Activated T-cell treated with anti-CD3 and anti-CD28 coated beads, Interleukin-2, amount 50 U/mL, for 24 hours (primary cell): ENCODE measurements at places on chromosomes 7 and 10.

DNA sequence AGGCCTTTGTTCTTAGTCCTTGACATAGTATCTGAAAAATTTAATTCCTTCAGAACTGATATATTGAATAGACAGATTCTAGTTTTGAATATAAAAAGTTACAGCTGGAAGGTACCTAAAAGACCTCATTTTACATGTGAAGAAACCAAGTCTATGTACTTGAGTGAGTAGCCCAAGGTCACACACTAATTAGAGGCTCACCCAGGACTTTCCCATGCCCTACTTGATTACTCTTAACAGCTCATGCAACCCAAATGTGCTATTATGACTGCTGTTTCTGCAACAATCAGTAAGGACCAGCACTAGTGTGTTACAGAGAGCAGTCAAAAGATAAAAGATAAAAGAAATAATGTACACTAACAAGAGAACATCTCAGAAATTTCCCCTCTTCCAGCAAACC lies 40.7 kb upstream of the BET1 start:
- peaks cover 4% of the 10 kb centered on the region for H3K4me1 ChIP-seq
- peaks cover 48% of the 10 kb centered on the region for H3K27me3 ChIP-seq
- no peak for DNase-seq
- no peaks in the 10 kb centered on the region for H3K36me3 ChIP-seq

- H3K27me3 ChIP-seq: peaks cover 24% of the 10 kb centered on the region
- no peak for DNase-seq
- H3K27ac ChIP-seq: no peak overlapping the region
- no peaks in the 10 kb centered on the region for H3K36me3 ChIP-seq
Observed at GRCh38 chr7:22653951-22654350, 73.0 kb upstream of the IL6 start.

GRCh38 chr10:11715815-11716494 lies 26.2 kb upstream of the ECHDC3 start:
- DNase-seq: no peak
- H3K4me3 ChIP-seq: no peak overlapping the region
- H3K27ac ChIP-seq: no peak overlapping the region
- H3K4me1 ChIP-seq: peaks cover 32% of the 10 kb centered on the region

DNA sequence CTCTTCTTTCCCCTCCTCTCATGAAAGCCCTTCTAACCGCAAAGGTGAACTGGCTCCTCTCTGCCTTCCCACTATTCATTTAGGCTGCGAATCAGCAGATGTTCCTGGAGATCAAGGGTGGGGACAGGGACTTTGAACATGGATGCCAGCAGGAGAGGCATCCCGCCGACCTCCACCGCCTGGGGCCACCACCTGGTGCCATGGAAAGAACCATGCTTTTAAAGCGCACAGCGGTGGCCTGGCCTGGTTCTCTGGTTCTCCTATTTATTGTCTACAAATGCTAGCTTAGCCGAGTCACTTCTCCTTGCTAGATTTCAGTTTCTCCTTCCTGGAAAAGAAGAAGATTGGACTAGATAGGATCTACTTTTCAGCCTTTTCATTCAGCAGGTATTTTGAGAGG lies 43.2 kb upstream of the KCNMA1 start:
- no peaks in the 10 kb centered on the region for H3K4me1 ChIP-seq
- peaks cover 29% of the 10 kb centered on the region for H3K27me3 ChIP-seq
- no peaks in the 10 kb centered on the region for H3K36me3 ChIP-seq
- no peak overlapping the region for H3K27ac ChIP-seq
- H3K4me3 ChIP-seq: no peak overlapping the region
- DNase-seq: no peak

- no peak overlapping the region for H3K27ac ChIP-seq
- no peak for DNase-seq
- peaks cover 70% of the 10 kb centered on the region for H3K27me3 ChIP-seq
- no peaks in the 10 kb centered on the region for H3K36me3 ChIP-seq
Observed at GRCh38 chr7:45918556-45918955, 2.5 kb downstream of the IGFBP3 start.

DNA sequence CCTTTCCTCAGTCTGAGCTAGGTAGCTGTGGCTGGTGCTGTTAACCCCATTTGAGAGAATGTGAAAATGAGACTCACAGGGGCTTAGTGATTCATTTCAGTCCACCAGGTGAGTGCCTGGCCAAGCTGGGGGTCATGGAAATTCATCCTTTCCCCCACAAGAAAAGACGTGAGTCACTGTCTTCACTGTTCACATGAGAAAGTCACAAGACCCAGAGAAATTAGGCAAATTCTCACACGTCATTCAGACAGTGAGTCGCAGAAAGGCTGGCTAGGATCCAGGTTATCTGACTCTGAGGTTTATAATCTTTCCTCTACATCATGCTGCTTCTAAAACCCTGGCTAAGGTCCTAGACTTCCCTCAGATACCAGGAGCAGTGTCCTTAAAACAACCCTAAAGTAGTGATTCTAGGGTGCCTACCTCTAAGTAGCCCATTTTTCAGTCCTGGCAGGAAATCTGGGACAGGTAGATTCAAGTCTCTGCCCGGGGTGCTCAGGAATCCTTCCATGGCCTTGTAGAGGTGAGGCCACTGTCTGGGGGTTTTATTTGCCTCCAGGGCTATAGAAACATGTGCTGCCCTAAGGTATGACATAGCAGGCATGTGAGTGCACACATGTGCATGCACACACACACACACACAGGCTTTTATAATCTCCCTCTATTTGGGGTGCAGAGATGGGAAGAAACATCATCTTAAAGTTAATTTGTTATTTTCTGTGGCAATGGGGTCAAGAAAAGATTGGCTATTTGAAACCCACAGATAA lies 427.9 kb upstream of the CELF2 start:
- peaks cover 55% of the 10 kb centered on the region for H3K27me3 ChIP-seq
- no peak overlapping the region for H3K27ac ChIP-seq
- DNase-seq: peak; percentile 30
- no peak overlapping the region for H3K4me3 ChIP-seq
- H3K4me1 ChIP-seq: peaks cover 15% of the 10 kb centered on the region

DNA sequence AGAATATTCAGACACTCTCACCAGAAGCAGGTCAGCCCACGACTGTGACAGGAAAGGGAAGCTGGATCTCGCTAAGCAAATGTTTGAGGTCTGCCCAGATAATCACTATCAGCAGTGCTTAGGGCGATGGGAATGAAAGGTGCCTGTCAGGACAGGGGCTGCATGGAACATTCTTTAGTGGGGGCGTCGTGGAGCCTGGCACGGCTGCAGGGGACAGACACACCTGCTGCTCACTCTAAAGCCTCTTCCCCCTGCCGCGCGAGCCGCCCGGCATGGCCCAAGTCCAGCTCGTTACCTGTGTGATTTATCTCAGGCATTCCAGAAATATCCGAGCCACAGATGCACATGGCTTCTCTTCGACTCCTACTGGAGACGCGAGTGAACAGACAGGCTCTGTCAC lies 235.5 kb downstream of the GLRX3 start:
- H3K4me1 ChIP-seq: no peaks in the 10 kb centered on the region
- H3K27ac ChIP-seq: no peak overlapping the region
- H3K27me3 ChIP-seq: no peaks in the 10 kb centered on the region
- H3K36me3 ChIP-seq: no peaks in the 10 kb centered on the region
- no peak for DNase-seq

- peaks cover 7% of the 10 kb centered on the region for H3K4me1 ChIP-seq
- DNase-seq: no peak
- no peaks in the 10 kb centered on the region for H3K36me3 ChIP-seq
- H3K27me3 ChIP-seq: peaks cover 15% of the 10 kb centered on the region
- no peak overlapping the region for H3K27ac ChIP-seq
Observed at GRCh38 chr10:49106451-49106850, 8.9 kb downstream of the VSTM4 start.

- no peaks in the 10 kb centered on the region for H3K27me3 ChIP-seq
- peaks cover 16% of the 10 kb centered on the region for H3K4me1 ChIP-seq
- H3K36me3 ChIP-seq: peaks cover 82% of the 10 kb centered on the region
- peak overlapping the region; percentile 52 for H3K27ac ChIP-seq
- no peak overlapping the region for H3K4me3 ChIP-seq
Observed at GRCh38 chr7:158758586-158759244, 54.1 kb upstream of the NCAPG2 start.

DNA sequence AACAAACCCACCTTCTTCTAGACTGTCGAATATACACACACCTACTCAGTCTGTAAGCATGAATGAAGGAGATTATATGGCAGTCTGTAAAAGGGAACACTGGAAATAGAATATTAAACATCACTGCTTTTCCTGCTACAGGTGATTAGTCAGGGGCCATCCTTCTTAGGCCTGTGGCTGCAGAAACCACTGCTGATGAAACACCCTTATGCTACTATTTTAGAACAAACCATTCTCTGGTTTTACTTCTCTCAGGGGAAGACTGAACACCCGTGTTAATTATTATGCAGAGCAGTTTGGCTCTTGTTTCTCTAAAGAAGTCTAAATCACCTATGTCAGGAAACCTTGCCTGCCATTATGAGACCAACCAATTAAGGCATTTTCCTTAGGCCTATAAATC lies 351.1 kb upstream of the KLF6 start:
- DNase-seq: no peak
- no peak overlapping the region for H3K27ac ChIP-seq

DNA sequence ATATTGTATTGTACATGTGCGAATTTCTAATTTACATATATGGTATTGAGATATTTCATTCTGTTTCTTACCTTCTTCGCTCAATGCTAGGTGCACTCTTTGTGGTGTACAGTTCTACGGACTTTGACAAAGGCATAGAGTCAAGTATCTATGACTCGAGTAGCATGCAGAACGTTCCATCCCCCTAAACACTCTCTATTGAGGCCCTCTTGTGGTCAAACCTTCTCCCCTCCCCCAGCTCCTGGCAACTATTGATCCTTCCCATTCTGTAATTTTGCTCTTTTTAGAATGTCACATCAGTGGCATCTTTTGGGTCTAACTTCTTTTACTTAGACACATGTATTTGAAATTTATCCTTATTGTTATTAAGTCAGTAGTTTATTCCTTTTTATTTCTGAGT lies 30.7 kb upstream of the GDF10 start:
- peaks cover 58% of the 10 kb centered on the region for H3K4me1 ChIP-seq
- H3K27ac ChIP-seq: peak overlapping the region; percentile 5
- no peak overlapping the region for H3K4me3 ChIP-seq
- no peak for DNase-seq
- no peaks in the 10 kb centered on the region for H3K27me3 ChIP-seq

- no peaks in the 10 kb centered on the region for H3K4me1 ChIP-seq
- no peaks in the 10 kb centered on the region for H3K36me3 ChIP-seq
- H3K27ac ChIP-seq: no peak overlapping the region
- peaks cover 22% of the 10 kb centered on the region for H3K27me3 ChIP-seq
- no peak for DNase-seq
Observed at GRCh38 chr7:27359181-27360125, 116.9 kb downstream of the EVX1 start.
